ENCODE measurements at places on chromosomes 4 and X. TPM values are rescaled to one million over a fixed set of nuclear protein-coding genes. Genes with fewer than 3 reads are reported as not detected.

MAGEA2B gene
- total RNA-seq: not detected

KCNIP4 gene
- not detected for total RNA-seq

NOX1 gene
- total RNA-seq: not detected

TMEM255A gene
- total RNA-seq: under 0.01 TPM

CT45A1 gene
- not detected for total RNA-seq

GLRA3 gene
- total RNA-seq: not detected

GABRB1 gene
- total RNA-seq: not detected

CACNA1F gene
- total RNA-seq: not detected

NUDT11 gene
- total RNA-seq: 17.4 TPM

MMRN1 gene
- total RNA-seq: not detected

BANK1 gene
- 1.8 TPM for total RNA-seq

FREM3 gene
- not detected for total RNA-seq

NPY5R gene
- total RNA-seq: not detected

UGT8 gene
- not detected for total RNA-seq

PLS3 gene
- 358 TPM for total RNA-seq

NEUROG2 gene
- not detected for total RNA-seq

Measured in osteoblast (primary cell).